ENCODE measurements at places on chromosomes 1 and 21. TPM values are rescaled to one million over a fixed set of nuclear protein-coding genes. Genes with fewer than 3 reads are reported as not detected.

GRCh38 chr1:2590233-2591141, 3.9 kb downstream of the PRXL2B start:
- peak overlapping the region; percentile 39 for H3K4me3 ChIP-seq
- H3K27me3 ChIP-seq = no peaks in the 10 kb centered on the region
- no peak overlapping the region for H3K27ac ChIP-seq
- peaks cover 13% of the 10 kb centered on the region for H3K4me1 ChIP-seq
- H3K36me3 ChIP-seq = peaks cover 3% of the 10 kb centered on the region
- no peak for DNase-seq

The STX12 gene
- total RNA-seq = 23.4 TPM

- H3K27ac ChIP-seq = no peak overlapping the region
- H3K27me3 ChIP-seq = peaks cover 31% of the 10 kb centered on the region
- no peak overlapping the region for H3K4me3 ChIP-seq
- no peak for DNase-seq
- peaks cover 2% of the 10 kb centered on the region for H3K36me3 ChIP-seq
- H3K4me1 ChIP-seq = peaks cover 2% of the 10 kb centered on the region
These were observed 4.4 kb downstream of the RASAL2 start for GRCh38 chr1:178098262-178098661.

GRCh38 chr1:52122384-52122783, 19.5 kb upstream of the ZFYVE9 start:
- peaks cover 39% of the 10 kb centered on the region for H3K27me3 ChIP-seq
- peaks cover 3% of the 10 kb centered on the region for H3K4me1 ChIP-seq
- DNase-seq = no peak
- H3K36me3 ChIP-seq = no peaks in the 10 kb centered on the region
- H3K27ac ChIP-seq = no peak overlapping the region

The ORC1 gene
- 2.0 TPM for total RNA-seq

The TMEM50B gene
- total RNA-seq = 41.7 TPM

The FTCD gene
- total RNA-seq = not detected

DNA sequence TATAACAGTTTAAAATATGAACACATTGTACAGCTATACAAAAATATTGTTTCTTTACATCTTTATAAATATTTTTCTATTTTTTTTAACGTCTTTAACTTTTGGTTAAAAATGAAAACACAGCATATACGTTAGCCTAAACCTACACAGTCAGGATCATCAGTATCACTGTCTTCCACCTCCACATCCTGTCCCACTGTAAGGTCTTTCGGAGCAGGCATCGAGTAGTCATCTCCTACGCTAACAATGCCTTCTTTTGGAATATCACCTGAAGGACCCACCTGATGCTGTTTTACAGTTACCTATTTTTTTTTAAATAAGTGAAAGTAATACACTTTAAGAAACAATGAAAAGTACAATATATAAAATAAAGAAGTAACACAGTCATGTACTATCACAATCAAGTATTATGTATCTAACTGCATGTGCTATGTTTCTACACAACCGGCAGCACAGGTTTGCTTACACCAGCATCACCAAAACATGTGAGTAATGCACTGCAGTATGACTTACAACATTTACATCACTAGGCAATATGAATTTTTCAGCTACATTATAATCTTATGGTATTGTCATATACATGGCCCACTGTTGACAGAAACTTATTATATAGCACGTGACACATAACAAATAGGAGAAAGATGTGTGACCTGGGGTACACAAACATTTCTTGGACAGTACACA, 254.4 kb downstream of the AKT3 start:
- peak overlapping the region; percentile 87 for H3K27ac ChIP-seq
- H3K27me3 ChIP-seq = no peaks in the 10 kb centered on the region
- DNase-seq = no peak
- H3K4me3 ChIP-seq = peak overlapping the region; percentile 47
- H3K4me1 ChIP-seq = peaks cover 24% of the 10 kb centered on the region
- peaks cover 3% of the 10 kb centered on the region for H3K36me3 ChIP-seq

The IFNLR1 gene
- total RNA-seq = 1.3 TPM

DNA sequence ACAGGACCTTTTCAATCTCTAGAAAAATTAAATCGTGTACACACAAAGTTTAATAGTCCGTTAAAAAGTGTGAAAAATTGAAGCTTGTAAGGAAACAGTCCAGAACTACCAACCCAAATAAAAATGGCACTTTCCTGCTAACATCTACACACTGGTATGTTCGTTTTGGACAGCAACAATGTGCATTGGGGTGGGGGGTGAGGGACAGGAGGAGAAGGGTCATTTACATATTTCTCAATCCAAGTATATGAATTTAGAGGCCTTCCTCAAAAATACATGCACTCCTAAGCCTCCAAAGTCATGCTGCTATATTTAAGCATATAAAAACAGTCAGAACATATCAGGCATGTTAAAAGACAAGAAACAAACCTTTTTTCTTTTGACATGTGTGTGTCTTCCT, 2.5 kb downstream of the PPP1R15B start:
- H3K27ac ChIP-seq = peak overlapping the region; percentile 100
- H3K4me1 ChIP-seq = peaks cover 16% of the 10 kb centered on the region
- peaks cover 5% of the 10 kb centered on the region for H3K36me3 ChIP-seq
- H3K27me3 ChIP-seq = no peaks in the 10 kb centered on the region
- peak overlapping the region; percentile 97 for H3K4me3 ChIP-seq
- no peak for DNase-seq

- H3K4me3 ChIP-seq = no peak overlapping the region
- peaks cover 43% of the 10 kb centered on the region for H3K4me1 ChIP-seq
- peaks cover 6% of the 10 kb centered on the region for H3K36me3 ChIP-seq
- no peaks in the 10 kb centered on the region for H3K27me3 ChIP-seq
These were observed 164.7 kb downstream of the RUNX1 start for GRCh38 chr21:34884346-34884929.

- H3K36me3 ChIP-seq = peaks cover 5% of the 10 kb centered on the region
- H3K27ac ChIP-seq = no peak overlapping the region
- DNase-seq = no peak
- peaks cover 5% of the 10 kb centered on the region for H3K4me1 ChIP-seq
These were observed 4.2 kb upstream of the TFF3 start for GRCh38 chr21:42319376-42319775.

GRCh38 chr1:78441921-78442320, 48.9 kb upstream of the PTGFR start:
- no peaks in the 10 kb centered on the region for H3K27me3 ChIP-seq
- no peak overlapping the region for H3K27ac ChIP-seq
- no peak overlapping the region for H3K4me3 ChIP-seq
- H3K4me1 ChIP-seq = no peaks in the 10 kb centered on the region
- H3K36me3 ChIP-seq = no peaks in the 10 kb centered on the region
